Stimulated activated naive CD8-positive, alpha-beta T cell treated with anti-CD3 and anti-CD28 coated beads, Interleukin-15, amount 100 ng/mL, for 72 hours (primary cell): ENCODE measurements at places on chromosomes 5 and 9.

GRCh38 chr5:7754997-7755596, 95.8 kb downstream of the CFAP90 start:
- peak; percentile 44 for DNase-seq

DNA sequence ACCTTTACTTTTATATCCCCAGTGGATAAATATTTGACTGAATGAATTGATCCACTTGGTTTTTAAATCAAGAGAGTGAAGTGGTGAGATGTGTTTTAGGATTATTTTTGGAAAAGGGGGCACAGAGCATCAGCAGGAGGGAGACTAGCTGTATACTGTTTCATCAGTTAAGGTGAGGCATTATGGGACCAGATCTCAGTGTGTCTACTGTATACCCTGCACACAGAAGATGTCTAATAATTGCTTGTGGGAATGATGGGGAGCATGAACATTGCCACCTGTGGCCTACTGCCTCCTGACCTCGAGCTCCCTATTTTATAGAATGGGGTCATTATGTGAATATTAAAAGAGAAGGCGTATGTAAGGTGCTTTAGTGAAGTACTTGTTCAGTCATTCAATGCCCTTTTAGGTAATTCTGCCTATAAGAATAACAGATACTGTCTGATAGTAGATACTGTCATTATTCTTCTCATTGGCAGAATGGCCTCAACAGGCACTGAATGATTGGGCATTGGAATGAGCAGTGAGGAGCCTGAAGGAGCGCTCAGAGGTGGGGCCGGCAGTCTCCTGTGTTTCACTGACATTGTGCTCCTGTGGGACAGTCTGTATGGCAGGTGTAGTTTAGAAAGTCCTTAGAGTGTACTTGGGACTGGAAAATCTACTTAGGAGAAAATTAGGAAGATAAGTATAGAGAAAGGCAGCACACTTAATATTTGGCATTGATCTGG, 47.4 kb upstream of the FAM120AOS start:
- DNase-seq: no peak

GRCh38 chr5:96967400-96967799, 31.5 kb downstream of the LNPEP start:
- no peak for DNase-seq

DNA sequence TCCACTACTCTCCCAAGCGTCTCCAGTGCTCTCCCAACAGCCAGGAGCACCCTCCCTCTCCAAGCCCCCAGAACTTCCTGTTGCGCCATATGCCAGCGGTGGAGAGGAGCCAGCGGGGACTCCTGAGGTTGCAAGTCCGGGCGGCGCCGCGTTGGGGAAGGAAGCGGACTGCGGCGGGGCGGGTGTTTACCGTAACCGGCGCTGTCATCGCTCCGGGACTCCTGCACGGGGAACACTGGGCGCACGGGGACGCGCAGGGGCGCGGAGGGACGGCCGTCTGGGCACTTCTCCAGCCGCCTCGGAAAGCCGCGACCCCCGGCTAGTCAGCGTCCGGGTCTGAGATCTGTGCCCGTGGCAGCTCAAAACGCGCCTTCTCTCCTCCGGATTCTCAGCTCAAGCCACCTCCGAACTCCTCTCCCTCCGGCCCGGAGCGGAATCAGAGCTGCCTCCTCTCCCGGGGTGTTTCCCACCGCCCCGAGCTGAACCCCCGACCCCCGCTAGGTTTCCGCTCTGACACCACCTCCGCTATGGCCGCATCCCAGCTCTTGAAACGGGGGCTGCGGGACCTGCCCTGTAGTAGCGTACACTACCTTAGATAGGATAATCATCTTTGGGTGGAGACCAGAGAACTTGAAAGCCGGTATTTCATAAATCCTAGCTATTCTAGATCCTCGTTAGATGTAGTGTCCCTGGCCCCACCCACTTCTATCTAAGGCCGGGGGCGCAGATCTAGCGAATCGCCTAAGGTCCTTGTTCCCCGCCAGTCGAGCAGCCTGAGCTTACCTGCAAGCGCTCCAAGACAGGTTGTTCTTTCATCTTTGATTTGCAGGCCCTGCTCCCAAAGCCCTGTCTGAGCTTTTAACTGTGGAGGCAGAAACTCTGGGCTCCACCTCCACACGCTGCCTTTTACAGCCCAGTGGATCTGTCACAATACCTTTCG, at the start of gene TRPM6:
TSS of gene TRPM6 (minus strand) at position 881 of the 940 bp plus-strand sequence. CDS start at position 816, 65 bp downstream.
- DNase-seq: peak; percentile 21

- no peak for DNase-seq
Measured at GRCh38 chr9:1434052-1434767, 384.1 kb downstream of the DMRT2 start.

DNA sequence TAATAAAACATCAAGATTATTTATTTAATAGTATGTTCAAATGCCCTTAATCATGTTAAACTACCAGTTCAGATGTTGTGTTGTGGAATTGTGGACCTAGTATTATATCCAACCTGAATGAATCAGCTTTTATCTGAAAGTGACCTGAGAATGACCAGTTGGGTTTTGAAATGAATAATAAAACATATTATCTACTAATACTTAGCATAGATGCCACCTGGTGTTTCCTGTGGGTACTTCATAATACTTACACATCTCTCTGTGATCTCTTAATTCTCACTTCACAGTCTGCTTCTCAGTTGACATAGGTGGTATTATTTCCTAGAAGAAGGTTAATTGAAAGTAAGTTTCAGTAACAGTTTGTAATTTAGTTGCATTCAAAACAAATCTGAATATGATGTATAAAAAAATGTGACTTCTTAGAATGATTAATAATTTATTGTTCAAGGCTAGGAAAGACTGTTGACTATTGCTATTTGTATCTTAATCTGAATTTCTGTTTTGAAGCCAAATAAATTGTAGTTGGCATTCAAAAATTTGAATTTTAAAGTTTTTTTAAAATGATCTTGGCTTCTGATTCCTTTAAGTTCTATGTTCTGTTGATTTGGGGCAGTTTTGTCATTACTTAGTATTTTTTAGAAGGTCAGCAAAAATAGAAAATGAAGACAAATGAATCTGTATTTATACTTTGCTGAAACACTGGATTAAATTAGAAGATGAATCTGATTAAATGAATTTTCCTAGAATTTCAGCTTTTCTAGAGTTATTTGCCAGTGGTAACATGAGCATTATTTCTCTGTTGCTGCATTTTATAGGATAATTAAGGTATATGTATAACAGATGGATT, 48.2 kb downstream of the KIF2A start:
- DNase-seq: no peak

GRCh38 chr5:119515192-119515591, 62.9 kb downstream of the HSD17B4 start:
- DNase-seq: no peak

GRCh38 chr5:69454460-69455249, 37.9 kb upstream of the OCLN start:
- DNase-seq: no peak
